Posterior vena cava (tissue), 2 donors: ENCODE measurements at places on chromosomes 16 and 17. TPM values are rescaled to one million over a fixed set of nuclear protein-coding genes. Genes with fewer than 3 reads are reported as not detected.

Gene CCDC200
- not detected for total RNA-seq

Gene MPO
- total RNA-seq: 0.74 TPM

Gene CLEC10A
- 5.9 TPM for total RNA-seq

Gene FKBP10
- 134 TPM for total RNA-seq

Gene NPIPB6
- 1.5 TPM for total RNA-seq

Gene TXNL4B
- total RNA-seq: 10.3 TPM

Gene PRAC2
- not detected for total RNA-seq

Gene PPL
- 24.1 TPM for total RNA-seq

Gene ODAD4
- total RNA-seq: 1.2 TPM

GRCh38 chr17:50924800-50925199 is 58.6 kb upstream of the TOB1 start:
- no peak for DNase-seq

- peak; percentile 78 for DNase-seq
Measured at GRCh38 chr16:50467943-50468748, 80.0 kb upstream of the NKD1 start.

DNA sequence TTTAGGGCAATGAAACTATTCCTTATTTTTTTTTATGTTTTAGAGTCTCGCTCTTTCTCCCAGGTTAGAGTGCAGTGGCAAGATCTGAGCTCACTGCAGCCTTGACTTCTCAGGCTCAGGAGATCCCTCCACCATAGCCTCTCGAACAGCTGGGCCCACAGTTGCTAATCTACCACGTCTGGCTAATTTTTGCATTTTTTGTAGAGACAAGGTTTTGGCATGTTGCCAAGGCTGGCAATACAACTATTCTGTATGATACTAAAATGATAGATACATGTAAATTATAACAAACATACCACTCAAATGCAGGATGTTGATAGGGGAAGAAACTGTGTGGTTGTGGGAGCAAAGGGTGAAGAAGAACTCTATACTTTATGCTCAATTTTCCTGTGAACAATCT is 401.3 kb downstream of the ZFHX3 start:
- no peak for DNase-seq

- DNase-seq: no peak
Measured at GRCh38 chr17:18037486-18037885, 1.5 kb downstream of the ATPAF2 start.

DNA sequence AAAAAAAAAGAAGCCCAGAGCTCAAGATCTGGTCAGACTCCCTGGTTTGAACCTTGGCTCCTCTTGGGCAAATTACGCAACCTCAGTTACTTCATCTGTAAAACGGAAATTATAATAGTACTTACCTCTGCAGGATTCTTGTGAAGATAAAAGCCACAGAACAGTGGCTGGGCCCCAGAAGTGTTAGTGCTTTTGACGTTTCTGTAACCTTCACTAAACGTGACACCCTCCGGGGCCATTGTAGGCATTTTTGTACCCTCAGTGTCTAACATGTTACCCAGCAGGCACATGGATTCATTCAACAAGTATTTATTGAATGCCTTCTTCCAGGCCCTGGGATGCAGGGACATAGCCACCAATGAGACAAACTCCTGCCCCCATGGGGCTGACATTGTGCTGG is 58.0 kb downstream of the PITPNC1 start:
- no peak for DNase-seq

GRCh38 chr17:13228225-13228624 is 210.4 kb upstream of the ELAC2 start:
- DNase-seq: no peak

- DNase-seq: peak; percentile 85
Measured at GRCh38 chr16:56911771-56912571, 20.0 kb upstream of the HERPUD1 start.

DNA sequence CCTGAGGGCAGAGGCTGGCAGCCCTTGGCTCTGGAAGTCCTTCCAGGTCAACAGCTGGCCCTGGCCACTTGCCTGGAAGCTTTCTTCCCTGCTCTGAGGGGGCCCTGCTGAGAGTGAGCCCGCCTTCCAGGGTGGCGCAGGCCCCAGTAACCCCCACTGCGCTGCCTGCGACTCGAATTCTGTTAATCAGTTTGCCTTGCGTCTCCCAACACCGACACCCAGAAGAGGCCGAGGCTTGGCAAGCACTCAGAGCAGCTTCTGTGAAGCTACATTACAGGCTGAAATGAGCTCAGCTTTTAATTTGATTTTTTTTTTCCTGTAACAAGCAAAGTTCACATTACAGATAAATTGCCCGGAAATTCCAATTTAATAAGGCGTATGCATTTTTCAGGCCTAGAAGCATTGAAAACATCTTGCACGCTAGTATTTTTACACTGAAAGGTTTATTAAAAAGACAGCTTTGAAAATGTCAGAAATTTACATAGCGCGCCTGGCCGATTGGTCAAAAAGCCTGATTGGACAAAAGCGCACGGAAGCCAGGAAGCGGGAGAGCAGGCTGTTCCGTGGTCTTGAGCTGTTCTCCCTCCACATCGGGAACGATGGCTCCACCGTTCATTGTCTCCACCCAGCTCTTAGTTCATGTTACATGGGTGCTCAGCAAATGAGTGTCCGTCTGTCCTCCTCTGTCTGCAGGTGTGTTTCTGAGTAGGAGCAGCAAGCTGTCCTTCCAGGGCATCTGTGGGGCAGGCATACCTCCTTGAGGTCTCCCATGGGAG is 65.5 kb upstream of the HSBP1 start:
- no peak for DNase-seq

DNA sequence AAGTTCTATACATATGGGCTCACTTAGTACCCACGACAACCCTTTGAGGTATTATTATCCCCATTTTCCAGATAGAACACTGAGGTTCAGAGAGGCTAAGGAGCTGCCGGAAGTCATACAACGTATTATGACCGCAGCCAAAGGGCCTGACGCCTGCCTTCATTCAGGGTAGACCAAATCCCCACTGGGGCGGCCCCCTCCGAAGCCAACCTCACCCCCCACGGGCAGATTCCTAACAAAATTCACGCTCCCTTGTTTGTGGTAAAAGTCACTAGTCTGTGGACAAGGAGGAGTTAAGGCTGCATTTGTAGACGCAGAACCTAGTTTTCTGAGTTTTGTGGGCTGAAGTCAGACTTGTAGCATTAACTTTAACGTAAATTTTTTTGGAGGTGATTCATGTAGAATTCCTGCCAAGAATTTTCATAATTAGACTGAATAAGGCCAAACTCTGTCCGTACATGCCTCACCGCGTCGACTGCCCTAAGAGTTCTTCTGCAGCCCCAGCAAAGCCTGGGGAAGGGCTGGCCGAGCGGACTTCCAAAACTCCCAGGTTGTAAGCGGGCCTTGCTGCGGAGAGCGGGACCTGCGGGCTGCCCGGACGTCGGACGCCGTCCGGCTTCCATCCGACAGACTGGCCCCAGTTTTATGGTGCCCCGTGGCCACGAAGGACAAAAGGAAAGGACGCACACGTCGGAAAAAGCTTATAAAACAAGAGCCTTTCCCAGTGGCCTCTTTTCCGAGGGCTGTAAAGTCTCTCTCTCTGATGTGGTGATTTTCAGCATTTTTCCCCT is 75.7 kb downstream of the NXN start:
- no peak for DNase-seq

DNA sequence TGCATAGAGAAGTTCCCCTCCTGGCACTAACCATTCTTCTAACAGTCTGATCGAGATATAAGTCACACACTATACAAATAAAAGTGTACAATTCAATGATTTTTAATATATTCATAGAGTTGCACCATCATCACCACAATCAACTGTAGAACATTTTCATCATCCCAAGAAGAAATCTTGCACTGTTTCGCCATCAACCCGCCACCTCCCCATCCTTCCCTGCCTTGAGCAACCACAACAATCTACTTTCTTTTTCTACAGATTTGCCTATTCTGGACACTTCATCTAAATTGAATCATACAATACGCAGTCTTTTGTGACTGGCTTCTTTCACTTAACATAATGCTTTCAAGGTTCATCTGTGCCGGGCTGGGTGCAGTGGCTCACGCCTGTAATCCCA is 33.0 kb upstream of the GUCY2D start:
- no peak for DNase-seq

DNA sequence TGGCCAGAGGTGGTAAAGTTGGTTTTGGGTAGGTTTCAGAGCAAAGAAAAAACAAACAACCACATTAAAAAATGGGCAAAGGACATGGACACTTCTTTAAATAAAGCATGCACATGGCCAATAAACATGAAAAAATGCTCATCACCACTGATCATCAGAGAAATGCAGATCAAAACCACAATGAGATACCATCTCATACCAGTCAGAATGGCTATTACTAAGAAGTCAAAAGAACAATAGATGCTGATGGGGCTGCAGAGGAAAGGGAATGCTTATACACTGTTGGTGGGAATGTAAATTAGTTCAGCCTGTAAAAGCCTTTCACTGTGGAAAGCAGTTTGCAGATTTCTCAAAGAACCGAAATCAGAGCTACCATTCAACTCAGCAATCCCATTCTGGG is 598.4 kb upstream of the SOX9 start:
- no peak for DNase-seq

DNA sequence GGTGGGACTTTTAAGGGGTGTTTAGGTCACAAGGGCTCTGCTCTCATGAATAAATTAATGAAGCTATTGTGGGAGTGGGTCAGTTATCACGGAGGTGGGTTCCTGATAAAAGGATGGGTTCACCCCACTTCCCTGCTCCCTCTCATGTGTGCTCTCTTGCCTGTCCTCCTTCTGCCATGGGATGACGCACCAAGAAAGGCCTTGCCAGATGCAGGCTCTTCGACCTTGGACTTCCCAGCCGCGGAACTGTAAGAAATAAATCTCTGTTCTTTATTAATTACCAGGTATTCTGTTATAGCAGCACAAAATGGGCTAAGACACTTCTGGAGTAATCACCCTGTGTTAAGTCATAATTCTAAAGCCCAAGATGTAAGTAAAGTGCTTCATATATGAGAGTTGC is 141.5 kb downstream of the ASIC2 start:
- no peak for DNase-seq

DNA sequence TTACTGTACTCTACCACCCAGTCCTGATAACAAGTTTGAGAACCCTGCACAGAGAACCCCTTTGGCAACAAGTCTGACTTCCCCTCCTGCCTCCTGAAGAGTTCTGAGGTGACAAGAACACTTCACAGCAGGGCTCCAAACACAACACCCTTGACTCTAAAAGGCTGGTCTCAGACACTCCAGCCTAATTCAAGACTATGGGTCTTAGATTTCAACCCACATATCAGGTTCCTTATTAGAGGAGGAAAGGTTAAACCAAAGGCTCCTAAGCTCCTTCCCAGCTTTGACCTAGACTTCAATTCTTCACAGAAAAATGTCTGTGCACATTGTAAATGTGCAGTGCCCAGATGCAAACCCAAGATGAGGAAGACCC is 23.0 kb downstream of the RANBP10 start:
- no peak for DNase-seq

DNA sequence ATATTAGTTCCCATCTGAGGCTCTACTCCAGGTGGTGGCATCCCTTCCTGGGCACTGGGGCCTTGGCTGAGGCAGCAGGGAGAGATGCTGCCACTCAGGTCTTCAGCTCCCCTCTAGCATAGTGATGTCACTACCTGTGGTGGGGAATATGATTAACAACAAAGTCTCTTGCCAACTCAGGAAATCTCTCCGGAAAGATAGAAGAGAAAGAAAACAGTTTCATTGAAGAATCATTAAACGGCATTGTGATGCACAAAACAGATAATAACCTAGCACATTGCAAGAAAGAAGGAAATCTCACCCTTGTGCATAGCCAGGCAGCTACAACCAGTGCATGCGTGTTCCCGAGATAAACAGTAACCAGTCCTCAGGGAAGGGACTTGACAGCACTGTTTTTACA is 12.2 kb upstream of the ZNF267 start:
- no peak for DNase-seq

- DNase-seq: no peak
Measured at GRCh38 chr17:29076722-29077121, 33.8 kb downstream of the PIPOX start.

GRCh38 chr16:73813527-73813926 is 483.1 kb upstream of the PSMD7 start:
- no peak for DNase-seq

- DNase-seq: peak; percentile 63
Measured at GRCh38 chr16:85835227-85835751, 35.8 kb downstream of the COX4I1 start.

DNA sequence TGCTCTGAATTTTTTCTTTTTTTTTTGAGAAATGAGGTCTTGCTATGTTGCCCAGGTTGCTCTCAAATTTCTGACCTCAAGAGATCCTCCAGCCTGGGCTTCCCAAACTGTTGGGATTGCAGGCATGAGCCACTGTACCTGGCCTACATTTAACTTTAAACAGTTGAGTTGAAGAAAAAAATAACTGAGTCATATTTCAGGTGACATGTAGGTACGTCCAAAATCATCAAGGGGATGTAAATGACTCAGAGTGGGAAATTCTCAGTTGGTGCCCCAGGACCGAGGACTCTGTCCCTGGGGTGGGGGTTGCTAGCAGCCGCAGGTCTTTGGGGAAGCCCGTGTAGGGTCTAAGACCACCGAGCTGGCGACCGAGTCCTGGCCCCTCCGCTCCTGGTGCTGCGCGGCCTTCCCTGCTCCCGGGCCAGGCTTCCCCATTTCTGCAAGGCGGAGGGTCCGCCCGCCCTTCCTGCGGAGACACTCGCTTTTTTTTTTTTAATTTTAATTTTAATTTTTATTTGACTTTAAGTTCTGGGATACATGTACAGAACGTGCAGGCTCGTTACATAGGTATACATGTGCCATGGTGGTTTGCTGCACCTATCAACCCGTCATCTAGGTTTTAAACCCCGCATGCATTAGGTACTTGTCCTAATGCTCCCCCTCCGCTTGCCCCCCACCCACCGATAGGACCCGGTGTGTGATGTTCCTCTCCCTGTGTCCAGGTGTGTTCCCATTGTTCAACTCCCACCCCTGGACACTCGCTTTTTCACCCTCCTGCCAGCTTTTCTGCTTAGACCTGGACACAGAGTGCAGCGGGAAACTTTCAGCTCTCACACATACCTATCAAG is 12.7 kb upstream of the N4BP1 start:
- DNase-seq: no peak

DNA sequence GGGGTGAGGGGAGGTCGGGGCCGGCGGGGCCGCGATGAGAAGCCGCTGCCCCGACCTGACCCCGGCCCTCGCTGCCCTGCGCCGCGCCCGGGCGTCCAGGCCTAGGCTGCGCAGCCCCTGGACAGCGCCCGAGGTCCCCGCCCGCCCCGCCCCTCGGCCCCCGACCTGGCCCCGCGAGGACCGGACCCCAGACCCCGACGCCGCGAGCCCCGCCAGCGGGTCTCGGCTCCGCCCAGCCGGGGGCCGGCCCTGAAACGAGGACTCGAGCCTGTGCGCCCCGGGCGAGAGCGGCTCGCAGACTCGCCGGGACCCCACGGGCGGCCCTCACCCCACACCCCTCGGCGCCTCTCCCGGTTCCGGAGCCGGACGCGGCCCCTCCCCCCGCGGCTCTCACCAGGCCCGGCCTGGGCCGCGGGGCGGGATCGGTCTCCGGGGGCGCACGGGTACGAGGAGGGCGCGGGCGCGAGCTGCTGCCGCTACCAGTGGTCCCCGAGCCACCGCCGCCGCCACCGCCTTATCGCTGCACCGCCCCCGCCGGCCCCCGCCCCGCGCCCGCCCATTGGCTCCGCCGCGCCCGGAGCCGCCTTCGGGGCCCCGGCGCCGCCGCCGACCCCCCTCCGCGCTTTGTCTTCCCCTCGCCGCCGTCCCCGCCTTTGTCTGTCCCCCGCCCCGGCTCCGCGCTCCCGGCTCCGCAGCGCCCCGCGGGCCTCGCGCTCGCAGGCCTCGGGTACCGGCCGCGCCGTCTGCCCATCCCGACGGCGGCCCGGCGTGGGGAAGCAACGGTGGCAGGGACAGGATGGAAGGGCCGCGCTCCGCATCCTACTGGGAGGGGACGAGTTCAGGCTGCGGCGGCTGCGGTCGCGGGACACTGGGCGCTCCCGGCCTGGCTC is at the start of gene LIMD2:
LIMD2 (minus strand) TSS at position 488 of the 890 bp plus-strand sequence. CDS start 827 bp downstream, outside the sequence.
- DNase-seq: peak; percentile 87

GRCh38 chr16:55009581-55009980 is 78.9 kb downstream of the IRX5 start:
- DNase-seq: peak; percentile 67
